ENCODE measurements at places on chromosomes 2 and 18.

GRCh38 chr2:195543063-195543462 is 114.0 kb upstream of the SLC39A10 start:
- no peak for DNase-seq

GRCh38 chr2:141411419-141411818 is 719.4 kb downstream of the LRP1B start:
- DNase-seq: no peak

- no peak for DNase-seq
These were observed 24.8 kb upstream of the PTMA start for GRCh38 chr2:231683292-231684235.

GRCh38 chr2:206783718-206784117 is 18.3 kb downstream of the FASTKD2 start:
- DNase-seq: no peak

- DNase-seq: no peak
These were observed 246.8 kb downstream of the IKZF2 start for GRCh38 chr2:212904646-212905045.

DNA sequence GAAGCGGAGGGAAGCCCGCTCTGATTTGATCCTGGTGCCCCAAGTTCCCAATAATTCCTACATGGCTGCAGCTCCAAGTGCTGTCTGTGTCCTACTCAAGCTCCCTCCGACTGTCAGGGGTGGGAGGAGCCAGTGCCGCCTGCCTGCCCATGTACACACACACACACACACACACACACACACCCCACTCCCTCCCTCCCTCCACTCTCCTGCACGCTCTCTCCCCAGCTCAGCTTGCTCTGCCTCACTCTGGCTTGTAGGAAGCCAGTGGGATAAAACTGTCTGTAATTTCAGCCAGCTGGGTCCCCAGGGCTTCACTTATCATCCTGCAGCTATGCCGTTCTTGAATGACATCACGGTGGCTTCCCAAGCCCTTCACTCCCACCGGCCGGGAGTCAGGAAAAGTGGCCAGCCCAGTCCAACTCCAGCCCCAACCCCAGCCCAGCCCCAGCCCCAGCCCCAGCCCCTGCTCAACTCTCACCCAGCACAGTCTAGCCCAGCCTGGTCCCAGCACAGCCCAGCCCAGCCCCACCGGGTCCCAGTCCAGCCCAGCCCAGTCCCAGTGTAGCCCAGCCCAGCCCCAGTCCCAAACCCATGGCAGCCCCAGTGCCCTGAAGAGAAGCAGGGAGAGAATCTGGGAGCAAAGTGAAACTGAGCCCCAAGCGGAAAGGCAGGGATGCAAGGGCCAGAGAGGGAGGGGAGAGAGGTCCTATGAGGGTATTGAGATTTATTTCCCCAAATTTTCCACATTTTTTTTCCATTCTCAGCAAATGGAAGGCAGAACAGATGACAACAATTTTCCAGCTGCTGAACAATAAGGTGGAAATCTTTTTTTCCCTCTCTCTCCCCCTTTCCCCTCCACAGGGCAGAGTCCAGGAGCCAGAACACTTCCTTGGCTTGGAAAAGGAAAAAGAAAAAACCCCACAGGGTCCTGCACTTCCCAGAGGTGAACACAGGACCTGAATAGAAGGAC is 144.0 kb downstream of the TNS1 start:
- peak; percentile 98 for DNase-seq

GRCh38 chr2:14015113-14015630 is 617.3 kb upstream of the LRATD1 start:
- DNase-seq: no peak

GRCh38 chr2:28407131-28407975 is 14.7 kb downstream of the FOSL2 start:
- DNase-seq: no peak

DNA sequence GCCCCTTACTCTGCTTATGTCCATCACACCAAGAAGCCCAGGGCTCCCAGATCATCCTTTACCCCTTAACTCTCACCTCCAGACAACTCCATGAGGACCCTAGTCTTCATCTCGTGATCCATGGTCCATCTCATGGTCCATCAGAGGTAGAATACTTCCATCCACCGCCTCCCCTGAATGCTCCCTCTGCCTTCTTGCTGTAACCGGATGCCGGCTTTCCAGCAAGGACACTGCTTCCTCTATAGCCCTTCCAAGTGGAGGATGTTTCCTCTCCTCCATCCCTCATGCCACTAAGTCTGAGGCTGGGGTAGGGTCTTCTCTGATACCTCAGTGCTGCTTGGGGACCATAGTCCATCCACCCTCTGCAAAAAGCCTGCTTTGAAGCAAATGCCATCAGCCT is 118.6 kb upstream of the SIX2 start:
- DNase-seq: no peak

GRCh38 chr2:109341355-109342255 is 212.6 kb downstream of the SH3RF3 start:
- DNase-seq: no peak

- peak; percentile 83 for DNase-seq
These were observed 99.3 kb upstream of the SOX11 start for GRCh38 chr2:5592916-5593315.

DNA sequence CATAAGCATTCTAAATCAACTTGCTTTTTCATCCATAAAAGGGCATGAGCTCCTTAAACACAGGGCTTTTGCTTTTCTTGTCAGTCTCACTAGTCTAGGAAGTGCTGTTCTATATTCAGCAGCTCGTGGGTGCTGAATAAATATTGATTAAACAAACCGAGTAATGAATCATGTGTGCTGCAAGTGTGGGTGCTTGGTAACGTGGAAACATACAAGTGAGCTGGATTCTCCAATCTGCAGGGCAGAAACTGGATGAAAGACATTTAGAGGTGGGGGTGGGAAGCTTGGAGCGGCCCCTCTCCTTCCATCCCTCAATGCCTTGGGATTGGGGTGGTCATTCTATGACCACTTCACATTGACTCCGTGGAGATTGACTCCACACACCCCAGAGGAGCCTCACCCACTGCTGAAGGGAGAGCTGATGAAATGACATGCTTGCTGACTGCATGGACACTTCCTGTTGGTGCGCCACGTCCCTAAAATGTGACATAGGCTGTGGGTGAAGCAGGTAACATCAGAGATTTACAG is 114.6 kb downstream of the DOCK10 start:
- peak; percentile 39 for DNase-seq

DNA sequence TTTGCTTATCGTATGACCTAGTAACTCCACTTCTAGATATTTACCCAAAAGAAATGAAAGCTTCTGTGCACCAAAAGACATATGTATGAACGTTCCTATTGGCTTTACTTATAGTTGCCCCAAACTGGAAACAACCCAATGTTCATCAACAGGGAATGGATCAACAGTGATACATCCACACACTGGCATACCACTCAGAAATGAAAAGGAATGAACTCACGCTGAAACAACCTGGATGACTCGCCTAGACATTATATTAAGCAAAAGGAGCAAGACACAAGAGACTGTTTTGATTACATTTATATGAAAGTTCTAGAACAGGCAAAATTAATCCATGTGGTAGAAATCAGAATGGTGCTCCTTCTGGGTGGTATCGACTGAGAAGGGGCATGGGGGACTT is 18.9 kb downstream of the ADRA2B start:
- no peak for DNase-seq

- no peak for DNase-seq
These were observed 1.1 kb downstream of the SULT1C4 start for GRCh38 chr2:108378851-108379250.

GRCh38 chr18:9771261-9771976 is 63.3 kb downstream of the RAB31 start:
- peak; percentile 63 for DNase-seq

DNA sequence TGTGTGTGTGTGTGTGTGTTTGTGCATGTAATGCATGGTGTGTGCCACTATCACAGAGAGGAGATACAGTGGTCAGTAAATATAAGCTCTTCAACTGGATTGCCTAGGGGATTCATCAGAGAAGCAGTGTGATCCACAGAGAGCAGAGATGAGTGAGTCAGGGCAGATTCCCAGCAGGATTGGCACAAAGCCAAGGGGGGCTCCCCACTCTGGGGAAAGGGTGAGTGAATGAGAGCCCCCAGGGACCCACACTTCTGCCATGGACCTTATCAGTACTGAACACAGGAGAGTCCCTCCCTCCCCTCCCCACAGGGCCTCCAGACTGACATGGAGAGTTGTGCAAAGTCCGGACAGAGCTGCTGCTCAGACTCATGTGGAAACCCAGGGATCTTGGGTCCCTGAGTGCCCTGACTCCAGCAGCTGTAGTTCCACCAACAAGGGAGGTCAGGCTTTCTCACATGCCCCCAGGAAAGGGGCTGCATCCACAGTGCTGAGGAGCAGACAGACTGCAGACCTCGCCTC is 748.8 kb downstream of the NR4A2 start:
- DNase-seq: no peak

- peak; percentile 44 for DNase-seq
These were observed 218.2 kb downstream of the HRH4 start for GRCh38 chr18:24678626-24679025.

GRCh38 chr18:23730857-23731256 is 41.6 kb downstream of the LAMA3 start:
- DNase-seq: no peak

- peak; percentile 48 for DNase-seq
These were observed 323.4 kb upstream of the EPHA4 start for GRCh38 chr2:221895366-221896121.

GRCh38 chr18:13500227-13500865 is 226.0 kb downstream of the FAM210A start:
- peak; percentile 89 for DNase-seq

Measured in fibroblast of skin of abdomen (primary cell).